ENCODE measurements at places on chromosomes 5 and 9.

GRCh38 chr9:110058304-110058953, 149.5 kb downstream of the C9orf152 start:
- no peak for DNase-seq

DNA sequence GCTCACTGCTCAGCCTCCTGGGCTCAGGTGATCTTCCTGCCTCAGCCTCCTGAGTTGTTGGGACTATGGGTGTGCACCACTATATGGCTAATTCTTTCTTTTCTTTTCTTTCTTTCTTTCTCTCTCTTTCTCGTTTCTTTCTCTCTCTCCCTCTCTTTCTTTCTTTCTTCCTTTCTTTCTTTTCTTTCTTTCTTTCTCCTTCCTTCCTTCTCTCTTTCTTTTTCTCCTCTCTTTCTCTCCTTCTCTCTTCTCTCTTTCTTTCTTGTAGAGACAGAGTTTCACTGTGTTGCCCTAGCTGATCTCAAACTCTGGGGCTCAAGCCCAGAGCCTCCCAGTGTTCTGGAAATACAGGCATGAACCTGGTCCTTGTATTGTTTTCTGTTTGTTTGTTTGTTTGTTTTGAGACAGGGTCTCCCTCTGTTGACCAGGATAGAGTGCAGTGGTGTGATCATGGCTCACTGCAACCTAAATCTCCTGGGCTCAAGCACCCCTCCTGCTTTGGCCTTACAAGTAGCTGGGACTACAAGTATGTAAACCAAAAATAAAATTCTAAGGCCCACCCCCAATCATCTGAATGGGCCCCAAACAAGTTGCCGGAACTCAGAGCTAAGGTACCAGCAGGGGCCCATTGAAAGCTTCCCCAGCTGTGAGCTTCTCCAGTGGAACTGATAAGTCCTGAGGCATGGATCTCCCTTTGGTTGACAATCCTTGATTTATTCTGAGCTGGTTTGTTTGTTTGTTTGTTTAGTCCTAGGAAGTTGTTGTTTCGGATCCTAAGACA, 11.9 kb upstream of the BTF3 start:
- DNase-seq, result no peak

DNA sequence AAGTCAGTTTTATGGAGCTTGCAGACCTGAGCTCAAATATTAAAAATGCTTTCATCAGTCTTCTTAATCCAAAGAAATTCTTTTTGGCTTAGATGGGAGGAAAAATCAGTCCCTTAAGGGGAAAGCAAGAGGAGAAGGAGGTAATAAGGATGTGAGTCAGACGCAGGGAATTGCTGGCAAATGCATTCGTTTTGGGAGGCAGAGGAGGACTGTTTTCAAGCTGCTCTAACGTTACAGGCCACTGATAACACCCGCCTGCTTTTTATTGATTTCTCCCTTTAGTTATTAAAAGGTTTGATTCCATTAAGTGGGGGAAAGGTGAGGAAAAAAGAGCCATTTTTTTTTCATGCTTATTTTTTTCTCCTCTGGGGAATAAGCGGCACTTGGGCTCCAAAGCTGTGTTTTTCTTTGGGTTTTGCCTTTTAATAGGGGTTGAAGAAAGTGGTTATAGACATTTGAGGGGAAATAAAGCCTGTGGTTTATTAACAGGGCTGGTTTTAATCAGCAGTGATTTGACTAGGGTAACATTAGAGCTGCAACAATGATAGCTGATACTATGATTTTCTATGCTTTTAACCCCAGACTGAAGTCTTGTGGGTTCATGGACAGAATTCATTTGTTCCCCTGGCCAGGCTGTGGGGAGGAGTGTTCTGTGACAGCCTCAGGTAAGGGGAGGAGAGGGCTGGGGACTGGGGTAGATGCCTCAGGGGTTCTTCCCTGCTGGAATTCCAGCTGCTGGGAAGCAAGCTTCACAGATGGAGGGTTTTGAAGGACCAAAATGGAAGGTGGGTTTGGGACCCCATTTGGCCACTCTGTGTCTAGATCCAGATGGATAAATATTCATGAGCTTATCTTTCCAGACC, 225.2 kb downstream of the GAS1 start:
- peak; percentile 95 for DNase-seq

DNA sequence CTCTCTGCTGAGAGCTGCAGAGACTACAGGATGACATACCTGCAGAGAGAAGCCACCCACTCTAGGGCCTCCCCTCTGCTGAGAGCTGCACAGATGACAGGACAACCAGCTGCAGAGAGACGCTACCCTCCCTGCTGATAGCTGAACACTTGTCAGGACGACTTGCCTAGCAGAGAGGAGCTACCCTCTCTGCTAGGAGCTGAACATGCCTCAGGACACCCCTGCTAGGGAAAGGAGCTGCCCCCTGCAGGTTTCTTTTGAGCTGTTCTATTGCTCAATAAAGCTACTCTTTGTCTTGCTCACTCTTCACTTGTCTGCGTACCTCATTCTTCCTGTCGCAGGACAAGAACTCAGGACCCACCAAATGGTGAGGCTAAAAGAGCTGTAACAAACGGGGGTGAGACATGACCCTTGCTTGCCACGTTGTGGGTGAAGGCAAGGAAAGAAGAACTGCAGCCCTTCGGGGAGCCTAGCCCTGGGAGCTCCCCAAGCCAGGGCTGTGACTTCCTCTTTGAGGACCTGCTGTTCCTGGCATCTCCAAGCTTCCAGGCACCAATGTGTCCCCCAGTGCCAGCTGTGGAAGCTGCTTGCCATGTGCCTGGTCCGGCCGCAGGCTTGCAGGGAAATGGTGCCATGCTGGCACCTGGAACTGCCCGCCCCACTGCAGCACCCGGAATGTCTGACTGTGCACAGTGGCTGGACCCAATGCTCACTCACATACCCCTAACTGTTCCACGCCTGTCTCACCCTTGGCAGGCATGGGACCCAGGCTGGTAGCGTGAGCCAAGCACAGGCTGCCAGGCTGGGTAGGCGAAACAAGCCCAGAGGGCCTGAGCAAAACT, 5.1 kb upstream of the TESK1 start:
- no peak for DNase-seq

DNA sequence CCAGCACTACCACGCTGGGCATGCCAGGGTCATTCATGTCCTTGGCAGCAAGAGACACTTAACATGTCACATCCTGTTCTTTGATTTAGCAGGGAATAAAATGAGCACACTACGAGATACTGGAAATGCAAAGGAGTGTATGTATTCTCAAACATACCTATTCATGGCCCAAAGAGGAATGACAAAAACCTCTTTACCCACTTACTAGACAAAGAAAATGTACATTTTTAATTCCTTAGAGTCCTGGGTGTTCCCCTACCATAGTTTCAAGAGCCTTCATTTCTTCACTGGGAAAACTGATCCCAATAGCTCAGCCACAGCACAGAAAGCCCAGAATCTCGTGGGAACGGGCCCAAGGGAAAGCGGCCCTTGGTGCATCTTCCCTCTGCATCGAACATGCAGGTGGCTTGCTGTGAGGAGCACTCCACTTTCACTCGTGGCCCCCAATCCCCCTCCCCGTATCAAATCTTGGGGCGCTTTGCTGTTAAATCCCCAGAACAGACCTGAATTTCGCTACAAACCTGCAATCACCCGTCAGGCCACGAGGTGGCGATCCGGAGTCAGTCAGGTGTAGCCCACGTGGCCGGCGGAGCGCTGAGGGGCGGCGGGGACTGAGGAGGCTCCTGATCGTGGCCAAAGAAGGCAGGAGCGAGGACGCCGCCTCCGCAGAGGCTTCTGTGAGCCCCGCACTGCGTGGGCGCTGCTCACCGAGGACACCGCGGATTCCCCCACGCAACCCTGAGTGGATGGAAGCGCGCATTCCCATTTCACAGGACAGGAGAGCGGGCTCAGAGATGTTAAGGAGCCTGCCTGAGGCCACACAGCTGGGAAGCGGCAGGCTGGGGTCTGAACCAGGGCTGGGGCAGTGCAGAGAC, 91.4 kb downstream of the LMX1B start:
- no peak for DNase-seq

- no peak for DNase-seq
These were observed 13.7 kb downstream of the STK32A start for GRCh38 chr5:147248561-147248960.

DNA sequence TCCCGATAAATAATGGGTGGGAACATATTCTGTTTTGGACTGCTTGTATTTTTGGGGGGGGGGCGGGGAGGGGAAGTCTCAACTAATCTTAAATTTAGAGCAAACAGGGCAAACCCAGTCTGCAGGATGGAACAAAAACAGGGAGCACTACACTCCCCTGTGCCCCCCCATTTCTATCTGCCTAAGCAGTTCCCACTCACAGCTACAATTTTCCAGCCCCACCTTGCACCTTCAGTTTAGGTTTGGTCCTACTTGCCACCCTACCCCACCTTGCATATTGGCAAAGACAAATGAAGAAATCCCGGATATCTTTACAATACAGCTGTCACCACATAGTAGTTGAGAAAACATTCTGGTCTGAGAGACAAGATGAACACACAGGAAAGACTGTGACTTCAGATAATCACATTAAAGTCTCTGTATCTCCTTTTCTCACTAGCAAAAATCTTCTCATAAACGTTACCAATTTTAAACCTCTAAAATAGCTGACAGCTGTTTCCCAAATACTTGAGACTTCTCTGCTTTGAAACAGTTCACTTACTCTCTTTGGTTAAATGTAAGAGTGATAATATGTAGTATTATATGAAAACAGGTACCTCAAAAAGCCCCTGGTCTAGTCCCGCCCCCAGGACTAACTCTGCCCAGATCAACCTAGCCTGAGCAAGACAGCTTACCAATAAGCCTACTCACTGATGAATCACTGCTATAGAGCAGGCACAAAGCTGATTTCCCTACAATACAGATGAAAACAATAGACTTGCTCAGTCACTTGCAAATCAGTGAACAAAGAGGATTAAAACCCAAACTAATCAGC, 5.2 kb upstream of the RAPGEF6 start:
- DNase-seq, result no peak

DNA sequence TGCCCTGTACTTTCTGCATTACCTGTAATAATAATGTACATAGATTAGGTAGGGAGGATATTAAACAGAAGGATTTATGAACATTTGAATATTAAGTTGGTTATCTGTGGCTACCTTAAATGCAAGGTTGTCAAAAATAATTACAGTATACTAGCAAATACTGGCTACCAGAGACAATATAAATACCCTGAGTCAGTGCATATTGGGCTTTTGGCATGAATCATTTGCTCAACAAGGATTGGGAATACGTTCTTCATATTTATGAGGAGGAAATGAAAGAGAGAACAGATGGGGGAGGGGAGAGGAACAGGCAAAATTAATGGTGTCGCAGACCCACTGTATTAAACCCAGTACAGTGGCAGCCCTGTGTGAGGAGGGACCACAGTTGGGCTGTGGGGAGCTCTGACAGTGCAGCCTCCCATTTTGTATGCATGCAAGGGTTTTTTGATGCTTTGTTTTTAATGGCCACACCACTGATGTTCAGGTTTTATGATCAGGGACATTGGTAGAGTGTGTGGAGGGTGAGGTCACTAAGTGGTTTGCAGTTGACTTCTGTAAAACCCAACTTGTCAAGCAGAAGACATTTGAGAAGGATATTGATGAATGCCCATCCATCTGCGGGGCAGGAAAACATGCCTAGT, 56.9 kb downstream of the MVB12B start:
- no peak for DNase-seq

Data from stromal cell of bone marrow (primary cell).